ENCODE measurements at places on chromosomes 2 and 18.

DNA sequence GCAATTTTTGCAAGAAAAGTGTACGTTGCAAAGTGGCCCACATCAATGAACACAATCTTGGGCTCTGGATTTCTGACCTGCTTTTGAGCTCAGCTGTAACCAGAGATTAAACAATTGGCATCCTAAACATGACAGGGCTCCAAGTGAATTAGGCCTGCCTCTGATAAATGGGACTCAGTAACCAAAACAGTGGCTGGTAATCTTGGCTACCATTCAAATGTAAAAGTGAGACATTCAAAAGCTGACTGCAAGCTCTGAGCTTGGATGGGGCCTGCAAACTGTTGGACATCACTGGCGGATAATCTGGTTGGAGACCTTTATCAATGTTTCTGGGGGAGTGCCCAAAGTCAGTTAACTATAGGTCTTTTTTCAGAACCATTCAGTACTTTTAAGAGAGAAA, 160.7 kb downstream of the RAB3GAP1 start:
- no peak for DNase-seq

- no peak for DNase-seq
Measured at GRCh38 chr2:105409717-105410116, 10.9 kb upstream of the FHL2 start.

- DNase-seq = no peak
Measured at GRCh38 chr2:130910931-130911330, 74.2 kb downstream of the ARHGEF4 start.

- DNase-seq = no peak
Measured at GRCh38 chr2:187117483-187117882, 268.5 kb upstream of the ZSWIM2 start.

DNA sequence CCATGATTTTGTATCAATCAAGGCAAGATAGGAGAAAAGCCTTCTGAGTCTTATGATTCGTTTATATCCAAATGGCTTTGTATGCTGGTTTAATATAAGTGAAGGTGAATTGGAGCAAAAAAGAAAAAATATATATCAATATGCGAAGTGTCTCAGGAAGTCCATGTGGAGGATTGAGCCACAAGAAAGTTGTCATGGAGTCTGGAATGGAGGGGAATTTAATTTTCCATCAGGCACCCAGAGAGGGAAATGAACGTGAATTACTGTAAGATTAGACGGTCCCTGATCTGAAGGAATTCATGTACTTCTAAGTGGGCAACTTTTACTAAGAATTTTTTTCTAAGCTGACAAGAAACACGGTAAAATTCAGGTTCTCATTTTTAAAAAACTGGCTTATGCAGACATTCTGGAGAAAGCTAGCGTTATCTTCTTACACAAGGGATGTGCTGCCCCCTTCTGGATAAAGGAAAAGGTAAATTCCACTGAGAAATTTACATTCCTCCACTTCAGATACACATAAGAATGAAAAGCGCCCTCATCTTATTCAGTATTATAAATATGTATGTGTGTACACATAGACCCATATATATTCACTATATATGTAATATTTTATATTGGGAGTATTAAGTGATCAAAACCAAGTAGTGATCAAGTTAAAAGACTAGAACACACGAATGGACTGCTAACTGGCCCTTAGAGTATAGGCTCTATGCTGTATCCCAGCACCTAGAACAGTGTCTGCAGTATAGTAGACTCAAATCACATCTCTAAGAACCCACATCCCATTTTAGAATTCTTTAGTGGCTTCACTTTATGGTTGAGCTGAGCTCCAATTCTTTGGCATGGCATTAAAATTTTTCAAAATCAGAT, 289.0 kb upstream of the TFPI start:
- peak; percentile 15 for DNase-seq

DNA sequence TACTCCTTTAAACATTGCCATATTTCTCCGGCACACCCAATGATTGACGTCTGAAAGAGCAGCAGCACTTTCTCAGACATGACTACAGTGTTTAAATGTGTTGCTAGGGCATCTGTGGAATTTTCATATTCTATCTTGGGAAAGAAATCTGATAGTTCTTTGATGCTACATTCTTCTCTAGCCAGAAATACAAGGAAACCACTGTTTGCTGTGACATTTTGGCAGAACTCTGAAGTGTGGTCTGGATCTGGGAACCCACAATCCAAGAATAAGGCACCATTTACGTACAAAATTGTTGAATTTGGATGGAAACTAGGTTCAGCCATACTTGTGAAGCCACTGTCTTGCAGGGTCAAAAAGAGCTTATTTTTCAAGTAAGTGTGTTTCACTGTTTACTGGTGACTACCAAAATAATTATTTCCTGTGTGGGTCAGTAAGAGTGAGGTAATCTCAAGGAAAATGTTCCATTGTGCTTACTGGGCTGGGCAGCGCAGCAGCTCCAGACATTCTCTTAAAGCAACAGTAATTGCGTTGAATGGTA, 21.3 kb upstream of the CD28 start:
- no peak for DNase-seq
